ENCODE measurements at places on chromosomes 11 and 22.
A peak's percentile ranks its signal among the peaks of the same experiment; 100 is the strongest.

GRCh38 chr11:84721561-84721961 lies 905.6 kb downstream of the DLG2 start:
- DNase-seq = no peak

GRCh38 chr11:102306048-102306597 lies 11.2 kb upstream of the BIRC3 start:
- no peak for DNase-seq

GRCh38 chr11:7268758-7269157 lies 17.1 kb downstream of the SYT9 start:
- no peak for DNase-seq

GRCh38 chr11:122201106-122201505 lies 85.1 kb upstream of the BLID start:
- no peak for DNase-seq

DNA sequence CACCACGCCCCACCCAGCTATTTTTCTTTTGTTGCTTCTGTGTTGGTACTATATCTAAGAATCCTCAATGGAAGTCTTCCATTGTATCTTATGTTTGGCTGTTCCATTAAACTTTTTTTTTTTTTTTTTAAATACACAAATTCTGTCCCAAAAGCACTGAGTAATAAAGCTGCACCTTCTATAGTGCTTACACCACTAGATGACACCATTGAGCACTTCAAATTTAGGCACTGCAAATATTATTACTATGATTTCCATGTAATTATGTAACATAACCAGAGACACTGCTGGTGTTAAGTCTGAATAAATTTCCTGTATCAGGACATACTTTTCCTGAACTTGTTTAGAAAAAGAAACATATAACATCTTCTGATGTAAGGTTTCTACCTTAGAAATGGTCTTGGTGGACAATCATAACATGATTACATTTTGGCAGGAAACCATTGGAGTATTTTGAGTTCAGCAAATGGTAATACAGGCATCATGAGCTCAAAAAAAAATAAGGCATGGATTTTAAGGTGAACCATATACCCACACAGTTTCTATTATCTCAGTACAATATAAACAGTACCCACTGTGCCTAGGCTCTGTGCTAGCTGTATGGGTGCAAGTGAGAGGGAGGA lies 110.5 kb downstream of the ATG16L2 start:
- peak; percentile 50 for DNase-seq

GRCh38 chr11:123060277-123061000 lies 1.5 kb downstream of the HSPA8 start:
- DNase-seq = no peak
